ENCODE measurements at places on chromosomes 2 and 18. TPM values are rescaled to one million over a fixed set of nuclear protein-coding genes. Genes with fewer than 3 reads are reported as not detected.

The PCARE gene
- not detected for total RNA-seq

- H3K4me3 ChIP-seq = no peak overlapping the region
- H3K4me1 ChIP-seq = no peaks in the 10 kb centered on the region
- H3K27me3 ChIP-seq = no peaks in the 10 kb centered on the region
- no peaks in the 10 kb centered on the region for H3K36me3 ChIP-seq
Measured at GRCh38 chr2:109481196-109481555, 132.6 kb downstream of the SEPTIN10 start.

GRCh38 chr2:12091201-12091806, 344.9 kb downstream of the LPIN1 start:
- no peak for DNase-seq
- H3K27ac ChIP-seq = no peak overlapping the region
- H3K4me1 ChIP-seq = peaks cover 33% of the 10 kb centered on the region
- H3K36me3 ChIP-seq = peaks cover 8% of the 10 kb centered on the region
- no peaks in the 10 kb centered on the region for H3K27me3 ChIP-seq

The DNAJC5G gene
- 0.18 TPM for total RNA-seq

The ADAM23 gene
- total RNA-seq = 24.3 TPM

- H3K36me3 ChIP-seq = peaks cover 49% of the 10 kb centered on the region
- H3K4me1 ChIP-seq = peaks cover 28% of the 10 kb centered on the region
- no peak overlapping the region for H3K4me3 ChIP-seq
- DNase-seq = no peak
- no peak overlapping the region for H3K27ac ChIP-seq
- H3K27me3 ChIP-seq = no peaks in the 10 kb centered on the region
Measured at GRCh38 chr2:173359231-173359630, 4.6 kb downstream of the CDCA7 start.

The GPR35 gene
- total RNA-seq = 0.22 TPM

The RGPD4 gene
- 0.05 TPM for total RNA-seq

The TMEFF2 gene
- 2.3 TPM for total RNA-seq

The ACMSD gene
- not detected for total RNA-seq

DNA sequence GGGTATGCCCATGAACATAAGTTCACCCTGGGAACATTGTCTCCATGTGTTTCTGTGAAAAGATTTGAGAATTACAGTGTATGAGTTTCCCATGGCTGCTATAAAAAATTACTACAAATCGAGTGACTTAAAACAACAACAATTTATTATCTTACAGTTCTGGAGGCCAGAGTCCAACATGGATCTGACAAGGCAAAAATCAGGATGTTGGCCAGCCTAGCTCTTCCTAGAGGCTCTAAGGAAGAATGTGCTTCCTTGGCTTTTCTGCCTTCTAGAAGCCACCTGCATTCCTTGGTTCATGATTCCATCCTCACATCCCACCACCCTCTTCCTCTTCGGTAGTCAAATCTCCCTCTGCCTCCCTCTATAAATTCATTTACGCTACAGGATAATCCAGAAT, 38.6 kb downstream of the FAM124B start:
- H3K4me3 ChIP-seq = no peak overlapping the region
- H3K36me3 ChIP-seq = no peaks in the 10 kb centered on the region
- H3K27me3 ChIP-seq = no peaks in the 10 kb centered on the region
- H3K27ac ChIP-seq = no peak overlapping the region
- DNase-seq = no peak

The MSTN gene
- total RNA-seq = not detected

The RAB6C gene
- total RNA-seq = 0.07 TPM

GRCh38 chr2:157540102-157540501, 88.6 kb downstream of the ACVR1C start:
- no peaks in the 10 kb centered on the region for H3K4me1 ChIP-seq
- H3K27ac ChIP-seq = no peak overlapping the region
- DNase-seq = no peak
- no peaks in the 10 kb centered on the region for H3K36me3 ChIP-seq
- H3K4me3 ChIP-seq = no peak overlapping the region
- H3K27me3 ChIP-seq = no peaks in the 10 kb centered on the region

DNA sequence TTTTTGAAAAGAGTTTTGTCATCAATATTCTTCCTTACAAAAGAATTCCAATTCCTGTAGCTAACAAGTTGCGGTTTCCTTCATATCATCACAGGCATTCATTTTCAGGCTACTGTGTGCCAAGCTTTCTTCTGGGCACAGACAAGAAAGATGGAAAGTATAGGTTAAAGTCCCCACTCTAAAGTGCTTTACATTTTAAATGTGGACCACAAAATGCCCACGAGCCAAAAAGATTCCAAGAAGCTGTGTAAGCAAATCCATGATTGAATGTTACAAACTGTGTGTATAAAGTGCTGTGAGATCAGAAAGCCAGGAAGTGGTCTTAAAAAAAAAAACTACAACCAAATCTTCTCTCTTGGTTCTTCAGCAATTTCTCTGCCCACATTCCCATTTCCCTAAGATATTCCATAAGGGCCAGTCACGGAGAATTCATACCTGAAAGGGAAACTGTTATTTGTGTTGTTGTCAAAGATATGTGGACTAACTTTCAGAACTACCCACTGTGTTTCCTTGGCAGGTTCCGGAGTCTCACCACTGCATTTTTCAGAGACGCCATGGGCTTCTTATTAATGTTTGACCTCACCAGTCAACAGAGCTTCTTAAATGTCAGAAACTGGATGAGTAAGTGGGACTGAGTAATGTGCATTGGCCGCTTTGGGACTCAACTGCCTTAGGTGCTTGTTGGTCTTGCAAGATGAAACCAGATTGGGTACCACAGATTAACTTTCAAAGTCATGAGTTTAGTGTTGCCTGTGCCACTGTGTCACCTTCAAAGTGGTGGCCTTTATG, 55.7 kb downstream of the RAB27B start:
- peaks cover 4% of the 10 kb centered on the region for H3K4me1 ChIP-seq
- peaks cover 44% of the 10 kb centered on the region for H3K27me3 ChIP-seq
- DNase-seq = no peak

All from WTC11 (cell line).